Daoy (cell line): ENCODE measurements at places on chromosomes 13 and 19. TPM values are rescaled to one million over a fixed set of nuclear protein-coding genes. Genes with fewer than 3 reads are reported as not detected.

Gene NMRK2
- not detected in 2 replicates for total RNA-seq

Gene CEACAM1
- total RNA-seq, result 0.17 TPM in 1 of 2 replicates, not detected in the other

- DNase-seq, result no peak
These were observed 19.8 kb downstream of the SLC25A42 start for GRCh38 chr19:19083413-19084178.

- DNase-seq, result no peak
These were observed 27.9 kb downstream of the SIGLEC5 start for GRCh38 chr19:51602189-51602854.

- no peak for DNase-seq
These were observed 15.8 kb upstream of the POP4 start for GRCh38 chr19:29590278-29590677.

GRCh38 chr19:21638776-21639175 lies 128.6 kb downstream of the ZNF100 start:
- no peak for DNase-seq

GRCh38 chr13:78194904-78195639 lies 276.4 kb upstream of the EDNRB start:
- peak; percentile 11 for DNase-seq

- DNase-seq, result no peak
These were observed 405 bp upstream of the ZNF569 start for GRCh38 chr19:37467608-37468090.

DNA sequence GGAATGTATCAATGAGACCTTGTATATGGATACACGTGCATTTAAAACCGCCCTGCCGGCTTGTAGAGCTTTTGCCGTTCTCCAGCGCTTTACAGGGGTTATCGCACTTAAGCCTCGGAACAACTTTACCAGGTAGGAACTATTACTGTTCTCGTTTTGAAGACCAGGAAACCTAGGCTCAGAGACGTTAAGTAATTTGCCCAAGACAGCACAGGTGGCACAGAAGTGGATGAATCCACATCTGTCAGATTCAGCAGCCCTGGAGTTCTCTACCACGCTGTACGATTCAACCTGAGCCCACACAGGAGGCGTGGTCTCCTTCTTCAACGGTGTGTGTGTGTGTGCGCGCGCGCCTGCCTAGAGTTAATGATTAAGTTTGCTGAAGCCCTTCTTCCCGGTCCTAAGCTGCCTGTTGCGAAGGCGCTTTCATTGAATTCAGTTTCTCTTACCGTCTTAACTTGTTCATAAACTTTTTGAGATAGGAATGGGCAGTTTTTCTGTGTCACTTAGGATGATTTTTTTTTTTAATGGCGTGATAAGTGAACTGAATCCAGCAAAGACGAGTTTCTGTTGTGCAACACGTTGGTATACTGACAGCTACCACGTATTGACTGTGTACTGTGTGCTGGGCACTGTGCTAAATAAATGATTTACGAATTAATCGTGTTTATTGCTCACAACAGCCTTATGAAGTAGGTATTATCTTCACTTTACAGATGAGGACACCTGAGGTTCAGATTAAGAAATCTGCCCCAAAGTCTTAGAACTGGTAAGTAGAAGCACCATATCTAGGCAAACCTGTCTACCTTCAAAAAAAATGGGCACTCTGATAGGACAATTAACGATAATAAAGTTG lies 67.4 kb downstream of the KCNRG start:
- peak; percentile 81 for DNase-seq
